ENCODE measurements at places on chromosomes 6 and 20.
A peak's percentile ranks its signal among the peaks of the same experiment; 100 is the strongest.

GRCh38 chr6:71157345-71157744 lies 131.3 kb upstream of the OGFRL1 start:
- DNase-seq: no peak

DNA sequence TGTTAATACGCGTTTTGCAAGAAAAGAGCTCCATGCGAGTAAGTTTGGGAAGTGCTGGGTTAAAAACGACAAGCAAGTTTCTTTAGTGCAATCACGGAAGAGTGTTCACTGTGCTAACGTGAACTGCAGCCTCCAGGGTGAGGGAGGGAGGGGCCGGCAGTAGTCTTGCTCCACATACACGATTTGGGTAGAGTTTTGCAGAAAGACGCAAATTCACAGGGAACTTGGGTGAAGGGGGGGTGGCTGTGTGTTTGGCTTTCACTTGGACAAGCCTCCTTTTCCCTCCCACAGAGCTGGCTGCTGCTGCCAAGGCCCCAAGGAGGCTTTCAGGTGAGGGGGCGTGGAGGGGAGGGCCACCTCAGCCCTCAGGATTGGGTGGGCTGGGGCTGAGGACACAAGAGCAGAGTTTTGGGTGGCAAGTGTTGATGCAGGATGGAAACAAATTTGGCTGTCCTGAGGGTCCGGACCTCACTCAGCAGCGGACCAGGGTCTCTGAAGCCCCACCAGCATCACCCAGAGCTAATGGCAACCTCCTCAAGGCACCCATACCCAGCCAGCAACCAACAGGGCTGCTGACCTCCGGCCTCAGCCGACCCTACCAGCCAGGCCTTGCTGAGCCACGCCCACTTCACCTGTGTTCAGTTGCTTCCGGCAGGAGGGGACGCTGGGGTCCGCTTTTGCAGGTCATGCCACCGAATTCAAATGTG lies 204.5 kb downstream of the ERMARD start:
- no peak for DNase-seq

- DNase-seq: no peak
Measured at GRCh38 chr6:138037009-138037504, 70.2 kb downstream of the PERP start.

- DNase-seq: no peak
Measured at GRCh38 chr6:100163035-100163434, 169.0 kb upstream of the MCHR2 start.

DNA sequence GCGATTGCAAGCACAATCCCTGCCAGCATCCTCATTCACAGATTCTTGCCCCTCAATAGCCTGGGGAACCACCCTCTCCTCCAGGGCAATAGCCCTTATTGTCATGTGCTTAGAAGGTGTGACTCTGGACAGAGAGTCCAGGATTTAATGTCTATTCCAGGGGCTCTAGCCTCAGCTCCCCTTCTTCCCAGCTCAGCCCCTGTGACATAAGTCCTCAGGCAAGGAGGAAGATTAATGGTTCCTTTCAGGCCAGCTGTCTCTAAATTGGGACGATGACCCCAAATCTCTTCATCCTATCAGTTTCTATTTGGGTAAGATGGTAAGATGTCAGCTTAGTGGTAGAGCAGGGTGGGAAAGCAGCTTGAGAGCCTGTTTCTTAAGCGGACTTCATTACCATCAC lies 8.1 kb downstream of the LRFN2 start:
- DNase-seq: no peak

DNA sequence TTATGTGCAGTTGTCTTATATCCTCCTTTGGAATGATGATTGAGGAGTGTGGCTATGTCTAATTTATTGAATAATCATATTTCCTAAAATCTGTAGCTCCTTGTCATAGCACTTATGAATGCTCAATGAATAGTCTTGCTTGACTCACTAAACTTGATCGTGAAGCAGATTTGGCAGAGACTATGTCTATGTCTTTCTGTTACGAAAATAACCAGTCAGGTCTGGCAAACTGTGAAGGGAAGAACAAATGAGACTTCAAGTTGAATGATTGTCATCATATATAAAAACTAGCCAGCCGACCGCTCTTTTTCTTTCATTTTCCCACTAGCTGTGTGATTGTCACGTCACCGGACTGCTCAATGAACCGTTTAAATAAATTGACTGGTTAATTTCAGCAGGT lies 1303.9 kb upstream of the GJE1 start:
- DNase-seq: no peak

DNA sequence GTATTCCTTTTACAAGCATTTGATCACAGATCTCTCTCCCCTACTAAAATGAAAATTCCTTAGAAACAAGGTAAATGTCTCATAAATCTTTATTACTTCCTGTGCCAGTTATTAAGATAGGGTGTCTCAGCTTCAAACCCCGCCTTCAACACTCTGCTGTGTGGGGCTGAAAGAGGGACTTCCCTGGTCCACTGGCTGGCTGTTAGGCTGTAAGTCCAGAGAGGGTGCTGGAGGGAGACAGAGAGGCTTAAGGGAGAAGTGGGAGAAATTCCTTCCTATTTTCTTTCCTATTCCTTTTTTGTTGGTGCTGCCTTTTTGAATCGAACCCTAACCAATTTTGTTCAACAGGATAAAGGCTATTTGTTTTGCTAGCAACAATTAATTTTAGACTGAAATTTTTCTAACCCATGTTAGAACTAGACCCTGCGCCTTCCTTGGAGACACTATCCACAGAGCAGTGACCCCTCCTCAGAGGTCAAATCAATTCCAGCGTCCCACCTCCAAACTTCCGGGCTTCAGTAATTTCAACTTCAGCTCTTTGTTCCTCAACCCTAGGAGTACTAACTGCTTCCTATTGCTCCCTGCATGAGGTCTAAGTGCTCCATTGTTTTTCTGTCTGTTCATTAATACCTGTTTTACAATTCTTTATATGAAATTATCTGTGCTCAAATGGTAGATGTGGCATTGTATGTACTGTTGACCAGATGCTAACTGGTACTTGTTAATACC lies 207.5 kb upstream of the OPRM1 start:
- DNase-seq: no peak

- DNase-seq: peak; percentile 61
Measured at GRCh38 chr20:63253438-63254231, 628 bp downstream of the NKAIN4 start.

- DNase-seq: peak; percentile 84
Measured at GRCh38 chr6:331622-332521, 39.6 kb downstream of the DUSP22 start.

DNA sequence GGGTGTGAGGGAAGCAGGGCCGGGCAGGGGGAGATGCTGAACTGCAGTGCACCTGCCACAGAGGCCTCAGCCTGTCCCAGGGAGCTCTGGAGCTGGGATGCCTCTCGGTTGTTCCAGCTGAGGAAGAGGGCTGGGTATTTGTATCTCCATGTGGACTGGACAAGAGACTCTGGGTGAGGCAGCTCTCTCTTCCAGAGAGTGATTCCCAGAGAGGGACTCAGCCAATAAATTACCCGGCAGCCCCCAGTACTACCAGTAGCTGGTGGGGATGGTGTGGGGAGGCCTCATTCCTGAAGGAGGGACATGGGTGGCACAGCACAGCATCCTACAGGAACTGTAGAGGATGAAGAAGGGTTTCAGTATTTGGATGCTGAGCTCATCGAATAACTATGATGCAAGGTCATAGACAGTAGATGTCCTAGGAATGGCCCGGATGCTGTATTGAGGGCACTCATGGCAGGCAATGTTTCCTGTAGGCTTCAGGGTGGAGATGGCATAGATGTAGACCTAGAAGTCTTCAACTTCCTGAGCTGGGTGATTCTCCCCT lies 1.4 kb downstream of the FGD2 start:
- no peak for DNase-seq

DNA sequence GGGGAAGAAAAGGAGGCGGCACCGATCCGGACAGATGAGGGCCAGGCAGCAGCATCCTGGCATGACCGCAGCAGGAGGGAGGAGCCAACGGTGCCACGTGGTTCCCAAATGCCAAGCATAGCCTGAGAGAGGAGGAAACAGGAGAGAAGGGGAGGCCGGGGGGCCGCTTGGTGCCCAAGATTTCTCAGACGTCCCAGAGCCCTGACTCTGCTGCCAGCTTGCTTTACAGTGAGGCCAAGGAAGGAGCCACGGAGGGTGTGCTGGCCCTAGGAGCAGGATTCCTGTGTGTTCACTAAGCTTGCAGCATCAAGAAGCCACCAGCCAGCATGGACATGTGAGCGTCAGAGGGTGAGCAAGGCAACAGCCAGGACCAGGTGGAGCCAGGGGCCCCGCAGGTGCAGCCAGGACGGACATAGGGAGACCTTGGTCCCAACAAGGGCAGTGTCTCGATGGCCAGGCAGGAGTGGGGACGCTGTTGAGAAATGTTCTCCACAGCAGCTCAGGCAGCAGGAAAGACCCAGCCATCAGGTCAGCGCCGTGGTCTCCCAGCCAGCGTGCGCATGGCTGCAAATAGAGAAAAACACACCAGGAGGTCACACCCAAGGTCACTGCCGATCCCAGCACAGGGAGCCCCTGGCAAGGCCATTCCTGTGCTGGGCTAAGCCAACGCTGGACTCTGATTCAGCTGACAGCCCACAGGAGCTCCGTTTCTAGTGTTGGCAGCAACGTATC lies 143.7 kb downstream of the DLL1 start:
- no peak for DNase-seq

DNA sequence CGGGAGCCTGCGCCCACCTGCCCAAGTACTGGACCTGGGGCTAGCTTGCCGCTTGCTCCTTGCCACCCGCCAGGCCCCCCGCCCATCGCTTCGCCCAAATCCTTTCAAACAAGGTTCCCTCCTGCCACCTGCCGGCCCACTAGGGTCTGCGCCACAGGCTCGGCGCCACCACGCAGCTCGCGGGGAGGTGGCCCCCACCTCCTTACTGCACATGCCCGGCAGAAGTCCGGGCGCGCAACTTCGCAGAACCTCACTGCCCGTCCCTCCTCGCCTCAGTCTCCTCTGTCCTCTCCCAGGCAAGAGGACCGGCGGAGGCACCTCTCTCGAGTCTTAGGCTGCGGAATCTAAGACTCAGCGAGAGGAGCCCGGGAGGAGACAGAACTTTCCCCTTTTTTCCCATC lies 11.2 kb downstream of the GNAS-AS1 start:
- peak; percentile 67 for DNase-seq

DNA sequence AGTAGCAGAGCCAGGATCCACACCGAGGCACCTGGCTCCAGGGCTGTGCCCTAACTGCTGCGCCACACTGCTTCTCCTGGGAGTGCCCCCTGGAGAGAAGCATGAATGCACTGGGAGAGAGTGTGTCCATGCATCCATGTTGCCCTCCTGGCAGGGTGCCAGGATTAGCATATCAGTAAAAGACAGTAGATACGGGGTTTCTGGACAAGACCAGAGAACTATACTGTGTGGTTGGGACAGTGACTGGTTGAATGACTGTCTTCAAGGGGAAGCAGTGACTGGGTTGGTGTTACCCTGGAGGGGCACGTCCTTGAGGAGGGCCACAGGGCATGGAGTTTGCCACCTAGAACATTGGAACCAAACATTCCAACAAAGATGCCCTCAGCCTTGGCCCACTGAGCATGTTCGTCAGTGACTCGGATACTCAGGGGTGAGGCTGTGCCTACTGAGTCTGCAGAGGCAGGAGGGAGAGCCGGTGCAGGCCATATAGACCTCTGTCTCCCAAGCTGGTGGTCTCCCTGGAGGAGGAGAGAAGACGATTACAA lies 288.8 kb downstream of the CDC5L start:
- DNase-seq: no peak

GRCh38 chr6:125314009-125314581 lies 12.3 kb upstream of the HDDC2 start:
- DNase-seq: peak; percentile 34

- no peak for DNase-seq
Measured at GRCh38 chr6:168432196-168432595, 8.8 kb upstream of the SMOC2 start.

DNA sequence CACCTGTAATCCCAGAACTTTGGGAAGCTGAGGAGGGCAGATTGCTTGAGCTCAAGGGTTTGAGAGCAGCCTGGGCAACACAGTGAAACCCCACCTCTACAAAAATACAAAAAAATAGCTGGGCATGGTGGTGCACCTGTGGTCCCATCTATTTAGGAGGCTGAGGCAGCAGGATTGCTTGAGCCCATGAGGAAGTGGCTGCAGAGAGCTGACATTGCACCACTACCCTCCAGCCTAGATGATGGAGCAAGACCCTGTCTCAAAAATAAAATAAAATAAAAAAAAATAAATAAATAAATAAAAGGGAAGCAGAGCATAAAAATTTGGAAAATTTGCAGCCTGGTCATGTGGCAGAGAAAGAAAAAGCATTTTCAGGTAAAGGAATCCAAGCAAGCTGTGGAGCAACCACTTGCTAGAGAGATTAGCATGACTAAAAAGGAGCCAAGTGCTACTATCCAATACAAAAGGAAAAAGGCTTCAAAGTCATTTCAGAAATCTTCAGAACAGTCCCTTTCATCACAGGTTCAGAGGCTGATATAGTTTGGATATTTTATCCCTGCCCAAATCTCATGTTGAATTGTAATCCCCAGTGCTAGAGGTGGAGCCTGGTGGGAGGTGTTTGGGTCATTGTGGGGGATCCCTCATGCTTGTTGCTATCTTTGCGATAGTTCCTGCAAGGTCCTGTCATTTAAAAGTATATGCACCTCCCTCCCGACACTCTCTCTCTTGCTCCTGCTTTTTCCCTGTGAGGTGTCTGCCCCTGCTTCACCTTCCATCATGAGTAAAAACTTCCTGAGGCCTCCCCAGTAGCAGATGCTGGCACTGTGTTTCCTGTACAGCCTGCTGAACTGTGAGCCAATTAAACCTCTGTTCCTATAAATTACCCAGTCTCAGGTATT lies 11.2 kb upstream of the TTK start:
- DNase-seq: no peak
